ENCODE measurements at places on chromosomes 6 and 20. TPM values are rescaled to one million over a fixed set of nuclear protein-coding genes. Genes with fewer than 3 reads are reported as not detected.

Gene SRSF6
- polyA plus RNA-seq: 56.8 TPM

Gene FAM50B
- 9.4 TPM for polyA plus RNA-seq

Gene ARHGAP40
- 0.06 TPM for polyA plus RNA-seq

Gene CCDC170
- polyA plus RNA-seq: 0.03 TPM

Gene CRISP3
- polyA plus RNA-seq: not detected

Gene GLO1
- polyA plus RNA-seq: 217 TPM

Gene TREML1
- 0.36 TPM for polyA plus RNA-seq

Gene SKIC2
- polyA plus RNA-seq: 40.2 TPM

Gene ZBTB46
- polyA plus RNA-seq: 0.09 TPM

Gene AIF1
- not detected for polyA plus RNA-seq

Gene BPIFA1
- polyA plus RNA-seq: not detected

Gene BEND3
- polyA plus RNA-seq: 1.9 TPM

Gene CST2
- polyA plus RNA-seq: not detected

Gene PLCB4
- 0.49 TPM for polyA plus RNA-seq

Gene OOEP
- 0.56 TPM for polyA plus RNA-seq

Gene SAMD5
- polyA plus RNA-seq: 0.76 TPM

Gene MAFB
- 0.12 TPM for polyA plus RNA-seq
